ENCODE measurements at places on chromosomes 3 and 15. TPM values are rescaled to one million over a fixed set of nuclear protein-coding genes. Genes with fewer than 3 reads are reported as not detected.

MCF2L2 gene
- total RNA-seq: 0.35 TPM

CCDC12 gene
- 37.7 TPM for total RNA-seq

FEZF2 gene
- total RNA-seq: not detected

RLBP1 gene
- total RNA-seq: not detected

- DNase-seq: peak; percentile 30
- H3K27ac ChIP-seq: no peak overlapping the region
- no peak overlapping the region for H3K4me3 ChIP-seq
Observed at GRCh38 chr3:56197991-56198390, 270.3 kb downstream of the ERC2 start.

GRCh38 chr15:69853544-69853951, 244.2 kb downstream of the TLE3 start:
- H3K27me3 ChIP-seq: peaks cover 11% of the 10 kb centered on the region
- no peak overlapping the region for H3K27ac ChIP-seq
- peak; percentile 41 for DNase-seq

- no peaks in the 10 kb centered on the region for H3K36me3 ChIP-seq
- peak overlapping the region; percentile 45 for H3K27ac ChIP-seq
Observed at GRCh38 chr15:99324082-99324620, 72.9 kb downstream of the LRRC28 start.

GRCh38 chr3:128504533-128504915, 11.5 kb upstream of the GATA2 start:
- DNase-seq: no peak
- no peaks in the 10 kb centered on the region for H3K4me1 ChIP-seq
- peaks cover 30% of the 10 kb centered on the region for H3K27me3 ChIP-seq
- H3K4me3 ChIP-seq: no peak overlapping the region

- H3K27ac ChIP-seq: peak overlapping the region; percentile 86
- H3K4me3 ChIP-seq: no peak overlapping the region
- peaks cover 4% of the 10 kb centered on the region for H3K27me3 ChIP-seq
- DNase-seq: no peak
Observed at GRCh38 chr15:99507016-99507503, 58.7 kb upstream of the MEF2A start.

- no peaks in the 10 kb centered on the region for H3K36me3 ChIP-seq
- no peak overlapping the region for H3K4me3 ChIP-seq
- H3K4me1 ChIP-seq: peaks cover 14% of the 10 kb centered on the region
- H3K27me3 ChIP-seq: peaks cover 63% of the 10 kb centered on the region
- H3K27ac ChIP-seq: no peak overlapping the region
Observed at GRCh38 chr3:128499724-128500275, 6.8 kb upstream of the GATA2 start.

- H3K27me3 ChIP-seq: no peaks in the 10 kb centered on the region
- no peak overlapping the region for H3K27ac ChIP-seq
- no peaks in the 10 kb centered on the region for H3K36me3 ChIP-seq
Observed at GRCh38 chr15:88073391-88073691, 183.2 kb downstream of the NTRK3 start.

DNA sequence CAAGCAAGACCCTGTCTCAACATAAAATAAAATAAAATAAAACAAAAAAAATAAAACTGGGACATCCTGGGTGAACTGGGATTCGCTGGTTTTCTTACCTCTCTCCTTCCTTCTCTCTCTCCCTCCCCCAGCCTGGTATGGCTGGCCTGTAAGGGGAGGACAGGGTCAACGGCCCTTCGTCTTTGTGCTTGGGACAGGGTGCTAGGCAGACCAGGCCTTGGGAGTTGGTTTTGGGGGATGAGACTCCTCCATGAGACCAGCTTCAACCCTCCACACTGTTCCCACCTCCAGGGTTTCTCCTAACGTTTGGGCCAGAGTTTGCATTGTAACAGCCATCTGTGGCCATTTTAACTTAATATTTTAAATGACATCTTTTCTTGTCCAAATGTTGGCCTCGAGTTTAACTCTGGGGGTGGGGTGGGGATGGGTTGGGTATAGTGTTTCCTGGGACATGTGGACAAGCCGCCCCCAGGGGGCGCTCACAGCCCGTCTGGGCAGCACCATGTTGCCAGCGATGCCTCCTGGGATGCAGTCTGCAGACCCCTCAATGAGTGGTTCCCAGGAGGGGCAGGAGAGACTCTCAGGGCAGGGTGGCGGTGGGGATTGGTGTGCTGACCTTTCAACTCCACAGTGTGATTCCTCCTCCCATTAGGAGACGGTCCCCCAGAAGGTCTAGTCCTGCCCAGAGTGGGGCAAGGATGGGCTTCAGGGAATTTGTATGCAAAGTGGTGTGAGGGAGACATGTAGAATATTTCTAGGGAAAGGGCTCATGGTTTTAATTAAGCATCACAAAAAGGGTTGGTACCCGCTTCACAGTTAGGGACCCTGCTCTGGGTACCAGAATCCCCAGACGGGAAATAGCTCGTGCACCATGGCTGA, 37.7 kb upstream of the LCTL start:
- H3K27ac ChIP-seq: no peak overlapping the region
- DNase-seq: peak; percentile 51
- H3K27me3 ChIP-seq: no peaks in the 10 kb centered on the region
